ENCODE measurements at places on chromosomes 5 and 9.
A peak's percentile ranks its signal among the peaks of the same experiment; 100 is the strongest.

DNA sequence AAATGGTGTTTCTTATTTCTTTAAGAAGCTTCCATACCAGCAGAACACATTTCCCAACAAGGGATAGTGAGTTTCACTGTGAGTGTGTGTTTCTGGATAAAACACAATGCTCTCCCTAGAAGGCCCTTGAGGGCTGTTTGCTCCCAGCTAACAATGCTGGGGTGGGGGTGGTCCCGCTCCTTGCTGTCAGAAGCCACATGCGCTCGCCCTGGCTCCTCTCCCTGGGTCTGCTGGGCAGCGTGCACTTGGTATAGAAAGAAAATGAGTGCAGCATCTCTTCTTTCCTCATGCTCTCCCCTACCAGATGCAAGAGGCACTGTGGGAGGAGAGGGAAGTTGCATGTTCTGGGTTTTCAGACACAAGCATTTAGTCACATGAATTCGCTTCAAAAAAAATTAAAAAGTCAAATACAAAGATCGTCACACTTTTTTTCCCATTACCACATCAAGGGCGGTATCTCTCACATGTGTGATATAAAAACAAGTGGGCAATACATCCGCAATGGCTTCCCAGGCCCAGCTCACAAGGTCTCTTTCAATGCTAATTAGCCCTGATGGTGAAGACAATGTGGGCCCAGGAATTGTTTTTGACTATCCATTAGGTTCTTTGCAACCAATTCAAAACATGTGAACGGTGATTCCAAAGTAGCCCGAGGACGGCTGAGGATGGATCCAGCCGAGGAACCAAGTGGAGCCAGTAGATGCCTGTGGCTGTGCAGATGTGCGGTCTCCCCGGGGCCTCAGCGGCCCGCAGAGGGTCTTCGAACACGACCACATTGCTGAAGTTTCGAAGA is 603.6 kb downstream of the IRX1 start:
- no peak for DNase-seq

GRCh38 chr9:88383176-88383575 is 5.1 kb upstream of the SPIN1 start:
- no peak for DNase-seq

GRCh38 chr5:155735388-155735787 is 591.6 kb upstream of the SGCD start:
- no peak for DNase-seq

GRCh38 chr5:164336276-164336675 is 830.9 kb downstream of the MAT2B start:
- DNase-seq, result no peak

DNA sequence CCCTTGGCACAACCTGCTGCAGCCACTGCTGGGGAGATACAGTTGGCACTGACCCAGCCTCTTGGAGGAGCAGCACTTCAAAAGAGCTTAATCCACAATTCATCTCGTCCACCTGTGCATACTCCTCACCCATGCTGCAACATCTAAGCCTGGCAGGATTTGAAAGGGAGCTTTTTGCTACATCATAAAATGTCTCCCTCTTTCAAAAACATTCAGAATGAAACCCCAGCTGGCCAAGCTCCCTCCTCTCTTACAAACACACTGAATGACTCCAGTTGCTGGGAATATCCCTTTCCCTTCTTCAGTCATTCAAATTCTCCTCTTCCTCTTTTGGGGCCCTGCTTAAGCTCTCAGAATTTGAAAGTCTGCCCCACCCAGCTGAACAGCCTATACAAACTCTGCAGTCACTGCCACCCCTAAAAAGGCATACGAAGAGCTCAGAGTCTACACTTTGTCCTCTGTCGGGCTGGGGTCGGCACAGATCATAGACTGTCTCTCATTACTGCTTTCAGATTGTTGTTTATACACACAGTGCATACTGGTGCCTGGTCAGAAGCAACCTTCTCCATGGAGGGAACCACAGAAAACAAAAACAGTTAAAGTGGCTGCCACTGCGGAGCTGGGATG is 8.8 kb upstream of the C5orf15 start:
- DNase-seq, result no peak

DNA sequence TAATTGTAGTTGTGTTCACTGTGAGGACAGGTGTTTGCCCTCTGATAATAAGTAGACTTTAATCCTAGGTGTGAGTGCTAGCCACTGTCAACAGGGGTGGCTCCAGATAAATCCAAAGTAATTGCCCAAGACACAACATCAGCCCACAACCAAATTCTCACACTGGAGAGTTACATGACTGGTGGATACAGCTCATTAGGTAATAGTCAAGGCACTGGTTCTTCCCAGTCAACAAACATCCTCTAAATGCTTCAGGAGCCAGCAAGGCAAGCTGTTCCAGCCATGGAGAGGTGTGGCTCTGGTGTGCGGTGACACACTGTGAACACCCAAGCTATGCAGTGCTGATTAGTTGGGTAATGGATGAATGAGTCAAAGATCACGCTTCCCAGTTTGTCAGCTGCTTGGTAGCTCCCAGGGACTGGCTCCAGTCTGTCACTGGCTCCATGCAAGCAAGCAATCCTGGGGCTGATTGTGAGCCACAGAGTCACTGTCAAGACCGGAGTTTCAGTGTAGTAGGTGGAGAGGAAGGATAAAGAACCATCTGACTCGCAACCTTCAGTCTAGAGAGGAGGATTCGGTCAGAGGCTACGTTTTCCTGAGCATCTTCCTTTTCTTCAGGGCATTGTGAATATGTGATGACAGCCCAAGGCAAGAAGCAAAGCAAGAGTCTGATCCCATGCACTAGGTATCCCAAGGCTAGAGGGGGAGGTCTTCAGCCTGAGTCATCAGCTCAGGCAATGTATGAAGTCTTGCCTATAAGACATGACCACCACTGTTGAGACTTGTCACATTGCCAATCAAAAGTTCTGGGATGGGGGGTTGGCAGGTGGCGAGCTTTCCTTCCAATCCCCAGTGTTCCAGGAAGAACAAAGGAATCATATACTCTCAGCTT is 63.1 kb downstream of the UGCG start:
- peak; percentile 64 for DNase-seq

GRCh38 chr9:87195306-87195705 is 248.0 kb upstream of the GAS1 start:
- DNase-seq, result no peak

DNA sequence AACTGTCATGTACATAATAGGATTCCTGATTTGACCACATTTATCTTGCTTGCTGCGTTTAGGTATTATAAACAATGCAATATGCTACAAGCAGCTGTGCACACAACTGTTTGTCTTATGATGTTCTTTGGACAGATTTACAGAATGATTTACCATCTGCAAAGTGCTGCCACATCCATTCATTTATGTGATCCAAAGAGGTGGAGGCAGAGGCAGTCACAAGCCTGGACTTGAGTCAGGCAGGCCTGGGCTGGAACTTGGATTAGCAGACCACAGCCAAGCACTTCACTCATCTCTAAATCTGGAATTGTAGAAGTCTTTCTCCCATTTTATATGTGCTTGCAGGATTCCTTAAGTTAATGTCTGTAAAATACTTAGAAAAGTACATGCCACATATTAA is 149.0 kb downstream of the INSYN2B start:
- DNase-seq, result no peak

GRCh38 chr9:10649076-10649475 is 36.3 kb upstream of the PTPRD start:
- no peak for DNase-seq

DNA sequence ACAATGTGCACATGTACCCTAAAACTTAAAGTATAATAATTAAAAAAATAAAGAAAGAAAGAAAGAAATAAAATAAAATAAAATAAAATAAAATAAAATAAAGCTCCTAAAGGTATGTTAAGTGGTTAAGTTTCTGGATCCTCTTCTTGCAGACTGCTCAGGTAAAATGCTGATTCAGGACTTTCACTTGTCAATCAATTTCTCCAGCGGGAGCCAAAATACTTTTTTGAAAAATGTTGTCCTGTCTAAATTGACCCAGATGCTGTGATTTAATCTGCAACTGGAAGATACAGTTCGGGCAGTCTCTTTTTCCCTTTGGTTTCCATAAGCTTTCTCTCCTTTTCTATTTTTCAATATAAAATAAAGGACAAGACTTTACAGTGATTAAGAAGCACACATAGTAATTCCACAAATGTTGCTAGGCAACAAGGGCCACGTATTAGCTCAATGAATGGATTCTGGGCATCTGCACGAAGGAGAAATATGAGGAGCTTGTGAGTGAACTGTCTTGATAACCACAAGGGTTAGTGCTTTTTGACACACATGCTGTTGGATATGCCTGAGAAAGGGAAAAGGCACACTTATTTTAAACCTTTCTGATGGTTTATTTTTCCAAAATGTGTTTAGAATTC is 38.6 kb downstream of the HTR4 start:
- no peak for DNase-seq

DNA sequence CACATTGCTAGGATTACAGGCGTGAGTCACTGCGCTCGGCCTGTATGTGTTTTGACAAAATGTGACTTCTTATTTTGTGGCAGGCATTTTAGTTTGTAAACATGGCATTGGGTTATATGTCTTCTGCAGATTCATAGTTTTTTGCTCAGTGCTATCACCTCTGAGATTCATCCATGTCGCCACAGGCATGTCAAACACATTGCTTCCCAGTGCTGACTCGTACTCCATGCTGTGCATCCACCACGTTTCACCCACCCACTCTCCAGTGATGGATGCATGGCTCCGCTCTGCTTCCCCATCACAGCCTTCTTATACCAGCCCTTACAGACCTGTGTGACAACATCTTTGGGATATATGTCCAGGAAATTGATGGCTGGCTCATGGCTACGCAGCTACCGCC is 158.8 kb downstream of the GAS1 start:
- DNase-seq, result no peak

- DNase-seq, result peak; percentile 35
Observed at GRCh38 chr9:91100878-91101450, 260.8 kb downstream of the AUH start.

GRCh38 chr9:16515879-16516301 is 354.6 kb downstream of the BNC2 start:
- DNase-seq, result no peak

DNA sequence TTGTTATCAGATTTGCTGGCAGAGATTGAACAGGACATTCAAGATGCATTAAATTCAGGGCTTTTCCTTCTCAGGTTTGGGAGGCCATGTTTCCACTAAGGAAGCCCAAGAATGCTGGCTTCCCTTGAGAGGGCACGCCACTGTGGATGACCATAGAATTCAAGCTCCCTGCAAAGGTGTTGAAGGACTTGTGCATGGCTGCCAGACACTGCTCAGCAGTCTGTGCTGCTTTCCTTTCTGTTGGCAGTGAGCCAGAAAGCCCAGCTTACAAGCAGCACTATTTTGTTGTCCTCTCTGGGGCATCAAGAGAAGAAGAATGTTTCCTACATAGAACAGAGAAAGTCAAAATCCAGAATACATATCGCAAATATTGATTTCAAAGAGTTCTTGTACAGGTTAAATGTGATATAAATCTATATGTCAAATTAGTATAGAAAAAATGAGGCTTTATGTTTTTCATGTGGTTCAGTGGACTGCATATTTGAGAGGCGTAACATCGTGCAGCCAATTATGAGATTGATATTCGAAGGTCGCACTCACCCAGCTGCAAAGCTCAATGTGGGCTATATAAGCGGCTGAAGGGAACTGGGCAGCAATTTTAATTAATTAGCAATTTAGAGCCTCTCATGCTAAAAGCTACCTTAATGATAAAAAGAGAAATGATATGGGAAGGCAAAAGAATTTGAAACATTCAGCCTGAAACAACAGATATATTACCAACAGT is 103.1 kb upstream of the ISL1 start:
- no peak for DNase-seq

DNA sequence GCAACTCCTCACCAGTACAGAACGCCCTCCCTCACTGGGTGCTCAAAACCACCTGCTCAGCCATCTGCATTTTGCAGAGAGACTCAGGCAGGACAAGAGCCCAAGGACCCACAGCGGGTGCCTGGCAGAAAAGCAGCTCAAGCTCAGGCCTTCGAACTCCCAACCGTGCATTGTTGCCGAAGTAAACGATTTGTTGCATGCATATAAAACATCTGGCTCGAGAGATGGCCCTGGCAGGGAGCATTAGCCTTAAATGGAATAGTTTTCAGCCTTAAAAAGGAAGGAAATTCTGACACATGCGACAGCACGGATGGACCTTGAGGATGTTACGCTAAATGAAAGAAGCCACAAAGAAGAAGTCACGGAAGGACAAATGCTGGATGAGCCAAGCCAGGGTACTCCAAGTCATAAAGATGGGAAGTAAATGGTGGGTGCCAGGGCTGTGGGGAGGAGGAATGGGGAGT is 160.4 kb upstream of the PHYKPL start:
- DNase-seq, result no peak

DNA sequence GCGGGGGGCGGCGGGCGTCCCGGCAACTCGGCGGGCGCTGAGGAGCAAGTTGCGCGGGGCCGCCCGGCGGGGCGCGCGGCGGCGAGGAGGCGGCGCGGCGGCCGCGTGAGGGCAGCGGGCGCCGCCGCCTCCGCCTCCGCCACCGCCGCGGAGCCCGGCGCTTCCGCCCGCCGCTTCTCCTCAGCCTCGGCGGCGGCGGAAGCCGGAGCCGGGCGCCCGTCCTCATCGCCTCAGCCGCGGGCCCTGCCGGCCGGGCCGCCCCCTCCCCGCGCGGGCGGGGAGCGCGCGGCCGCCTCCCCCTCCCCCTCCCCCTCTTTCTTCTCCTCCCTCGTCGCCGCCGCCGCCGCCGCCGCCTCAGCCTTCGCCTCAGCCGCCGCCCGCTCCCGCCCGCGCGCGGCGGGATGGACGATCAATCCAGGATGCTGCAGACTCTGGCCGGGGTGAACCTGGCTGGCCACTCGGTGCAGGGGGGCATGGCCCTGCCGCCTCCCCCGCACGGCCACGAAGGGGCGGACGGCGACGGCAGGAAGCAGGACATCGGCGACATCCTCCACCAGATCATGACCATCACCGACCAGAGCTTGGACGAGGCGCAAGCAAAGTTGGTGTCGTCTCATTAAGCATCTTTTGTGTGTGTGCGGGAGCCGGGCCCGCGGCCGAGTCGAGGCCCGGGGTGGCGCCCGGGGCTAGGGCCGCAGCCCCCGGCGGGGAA is at the start of gene PBX3:
Gene PBX3, plus strand, starts transcription at position 321 of the 712 bp plus-strand sequence.
- peak; percentile 45 for DNase-seq

- DNase-seq, result no peak
Observed at GRCh38 chr5:54644226-54644625, 126.7 kb downstream of the SNX18 start.

DNA sequence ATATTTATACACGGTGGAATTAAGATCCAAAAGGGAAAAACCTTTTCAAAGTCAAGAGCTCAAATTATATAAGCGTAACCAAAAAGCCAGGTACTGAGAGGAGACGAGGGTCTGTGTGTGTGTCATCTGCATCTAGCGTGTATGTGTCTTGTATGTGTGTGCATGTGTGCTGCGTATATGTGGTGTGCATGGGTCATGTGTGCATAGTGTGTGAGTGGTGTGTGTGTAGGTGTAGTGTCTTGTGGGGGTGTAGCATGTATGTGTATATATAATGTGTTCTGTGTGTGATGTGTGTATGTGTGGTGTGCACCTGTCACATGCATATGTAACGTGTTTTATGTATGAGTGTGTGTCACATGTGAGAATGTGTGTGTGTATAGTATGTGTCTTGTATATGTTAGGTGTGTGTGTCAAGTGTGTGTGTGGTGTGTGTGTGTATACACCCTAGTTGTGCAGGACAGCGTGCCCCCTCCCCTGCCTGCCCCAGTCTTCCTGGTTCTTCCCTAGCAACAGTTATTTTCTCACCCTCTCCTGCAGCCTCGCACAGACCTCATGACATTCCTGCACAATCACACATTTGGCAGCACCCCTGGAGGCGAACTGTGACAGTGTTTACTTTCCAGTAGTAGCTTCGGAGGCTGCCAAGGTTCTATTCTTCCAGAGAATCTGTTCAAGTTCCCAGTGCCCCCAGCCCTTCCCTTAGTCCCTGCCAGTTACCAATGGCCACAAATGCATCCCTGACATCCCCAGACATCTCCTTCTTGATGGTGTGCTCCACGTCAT is 27.1 kb upstream of the TNIP1 start:
- no peak for DNase-seq

Data from HuH-7 (cell line).